ENCODE measurements at places on chromosomes 3 and 15.
A peak's percentile ranks its signal among the peaks of the same experiment; 100 is the strongest.

DNA sequence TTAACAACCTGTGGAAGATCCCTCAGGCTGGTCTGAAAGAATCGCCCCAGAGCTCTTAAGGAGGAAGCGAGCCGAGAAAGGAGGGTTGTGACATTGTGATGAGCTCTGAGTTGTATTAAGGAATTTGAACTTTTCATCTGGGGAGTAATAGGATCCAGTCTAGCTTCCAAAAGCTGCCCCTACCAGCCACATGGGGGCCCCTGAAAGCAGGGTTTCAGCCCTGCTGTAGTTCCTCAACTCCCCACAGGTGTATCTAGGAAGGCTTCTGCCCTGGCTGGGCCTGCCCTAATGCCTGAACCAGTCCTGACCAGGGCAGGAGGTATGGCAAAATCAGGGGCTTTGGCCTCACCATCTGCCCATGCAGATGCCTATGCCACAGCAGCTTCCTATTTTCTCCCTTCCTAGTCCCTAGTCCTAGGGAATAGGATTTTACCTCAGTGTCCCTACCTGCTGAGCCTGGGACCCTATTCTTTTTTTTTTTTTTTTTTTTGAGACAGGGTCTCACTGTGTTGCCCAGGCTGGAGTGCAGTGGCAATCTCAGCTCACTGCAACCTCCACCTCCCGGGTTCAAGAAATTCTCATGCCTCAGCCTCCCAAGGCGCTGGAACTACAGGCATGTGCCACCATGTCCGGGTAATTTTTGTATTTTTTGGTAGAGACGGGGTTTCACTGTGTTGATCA is 5.0 kb upstream of the AP3S2 start:
- peak; percentile 37 for DNase-seq

GRCh38 chr3:69236812-69237707 is 114.7 kb upstream of the LMOD3 start:
- peak; percentile 22 for DNase-seq

GRCh38 chr3:133987948-133988484 is 41.7 kb downstream of the SLCO2A1 start:
- DNase-seq: peak; percentile 3

DNA sequence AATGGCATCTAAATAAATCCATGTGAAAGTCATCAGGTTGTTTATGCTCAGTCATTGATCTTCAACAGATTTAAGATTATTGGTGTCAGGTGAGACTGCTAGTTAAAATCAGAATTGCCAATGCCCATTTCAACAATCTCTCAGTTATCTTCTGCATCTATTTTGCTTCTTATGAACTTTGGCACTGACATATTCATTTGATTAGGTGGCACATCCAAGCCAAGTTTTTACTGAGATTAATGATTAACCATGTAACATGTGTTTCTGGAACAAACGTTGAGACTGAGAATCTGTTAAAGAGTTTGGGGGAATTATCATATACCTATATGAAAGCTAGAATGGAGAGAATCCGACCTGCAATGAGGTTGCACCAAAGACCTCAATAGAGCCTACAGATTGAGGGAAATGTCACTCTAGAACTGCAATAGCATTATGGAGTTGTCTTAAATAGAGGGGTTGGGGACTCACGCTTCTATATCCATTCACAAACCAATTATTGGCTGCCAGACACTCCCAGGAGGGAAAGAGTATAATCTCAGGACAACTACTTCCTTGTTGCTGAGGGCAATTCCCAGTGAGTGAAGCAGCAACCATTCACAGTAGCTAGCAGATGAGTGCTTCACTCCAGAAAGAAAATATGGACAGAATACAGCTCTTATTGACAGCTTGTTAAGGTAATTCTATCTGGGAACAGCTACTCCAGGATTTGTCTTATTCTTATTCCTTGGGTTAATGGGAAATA is 891.3 kb downstream of the SQOR start:
- DNase-seq: no peak

DNA sequence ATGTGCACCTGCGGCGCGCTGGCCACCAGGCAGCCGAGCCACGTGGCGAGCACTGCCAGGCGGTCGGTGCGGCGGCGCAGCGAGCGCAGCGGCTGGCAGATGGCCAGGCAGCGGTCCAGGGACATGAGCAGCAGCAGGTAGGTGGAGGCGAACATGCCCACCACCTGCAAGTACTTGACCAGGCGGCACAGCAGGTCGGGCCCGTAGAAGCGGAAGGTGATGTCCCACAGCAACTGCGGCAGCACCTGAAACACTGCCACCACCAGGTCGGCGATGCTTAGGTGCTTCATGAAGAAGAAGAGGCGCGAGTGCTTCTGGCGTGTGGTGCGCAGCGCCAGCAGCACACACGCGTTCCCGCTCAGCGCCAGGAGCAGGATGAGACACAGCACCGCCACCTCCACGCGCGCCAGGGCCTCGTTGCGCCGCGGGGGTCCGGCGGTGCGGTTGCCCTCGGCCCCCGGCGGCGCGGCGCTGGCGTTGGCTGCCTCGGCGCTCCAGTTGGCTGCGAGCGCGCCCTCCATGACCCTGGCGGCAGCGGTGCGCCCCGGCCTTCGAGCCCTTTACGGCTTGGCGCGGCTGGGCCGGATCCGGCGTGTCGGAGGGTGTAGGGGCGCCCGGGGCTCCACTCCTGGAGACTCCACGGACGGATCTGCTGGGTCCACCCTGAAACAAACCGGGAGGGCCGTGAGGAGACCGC is 1.6 kb downstream of the OXTR start:
- no peak for DNase-seq

DNA sequence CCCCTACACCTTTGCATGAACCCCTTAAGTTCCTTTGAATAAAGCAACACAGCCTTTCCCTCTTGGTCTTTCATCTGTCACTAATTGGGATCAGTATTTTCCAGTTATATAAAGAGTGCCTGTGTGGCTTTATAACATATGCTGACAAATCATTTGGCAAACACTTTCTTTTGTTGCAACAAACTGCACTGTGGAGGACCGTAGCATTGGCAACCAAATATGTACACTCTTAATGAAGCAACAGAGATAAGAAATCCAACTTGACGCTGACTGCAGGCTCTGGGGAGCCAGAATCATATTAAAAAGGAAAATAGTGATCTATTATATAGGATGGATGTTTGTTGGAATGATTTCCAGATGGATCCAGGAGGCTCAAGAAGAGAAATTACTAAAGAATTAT is 120.1 kb upstream of the PRICKLE2 start:
- no peak for DNase-seq

GRCh38 chr3:185153171-185153771 is 411 bp upstream of the C3orf70 start:
- DNase-seq: no peak

- no peak for DNase-seq
These were observed 27.2 kb downstream of the ACKR2 start for GRCh38 chr3:42836150-42837123.

DNA sequence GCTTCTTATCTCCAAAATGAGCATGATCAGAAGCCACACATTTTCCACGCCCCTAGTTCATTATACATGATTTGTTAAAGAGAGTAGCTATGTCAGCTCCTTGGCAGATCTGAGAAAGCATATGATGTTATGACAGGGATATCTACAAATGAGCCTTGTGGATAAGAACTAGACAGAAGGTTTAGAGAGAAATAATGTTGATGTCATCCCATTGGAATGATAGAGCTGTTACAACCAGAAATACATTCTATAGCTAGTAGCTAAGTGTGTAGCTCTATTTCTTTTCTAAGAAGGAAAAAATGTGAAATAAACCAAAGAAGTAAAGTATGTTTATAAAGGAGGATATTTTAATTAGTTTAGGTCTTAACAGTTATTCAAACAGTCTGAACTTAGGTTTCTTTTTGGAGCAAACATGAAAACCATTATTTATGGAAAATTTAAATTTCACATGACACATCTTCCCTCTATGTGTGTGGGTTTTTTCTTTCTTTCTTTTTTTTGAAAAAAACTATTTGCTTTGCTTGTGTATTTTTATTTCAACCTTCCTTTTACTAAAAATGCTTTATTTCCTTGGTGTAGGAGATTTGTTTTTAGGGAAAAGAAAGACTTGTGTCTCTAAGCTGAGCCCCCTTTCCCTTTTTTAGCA is 167.7 kb downstream of the GHSR start:
- DNase-seq: peak; percentile 78

DNA sequence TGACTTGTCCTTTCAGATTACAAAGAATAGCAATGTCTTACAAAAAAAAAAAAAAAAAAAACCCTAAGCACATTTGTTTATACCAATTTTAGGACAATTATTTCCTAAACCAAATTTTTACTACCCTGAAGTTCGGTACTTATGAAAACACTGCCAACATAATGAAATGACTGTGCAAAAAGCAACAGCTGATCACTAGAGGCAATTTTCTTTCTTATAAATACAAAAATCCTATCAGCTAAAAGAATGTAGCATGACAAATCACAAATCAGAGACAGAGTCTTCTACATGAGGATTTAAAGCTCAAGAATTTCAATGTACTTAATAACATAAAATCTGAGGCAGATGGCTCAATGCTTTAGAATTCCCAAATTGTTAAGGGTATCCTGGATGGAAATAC is 191.8 kb downstream of the MAGI1 start:
- DNase-seq: no peak

- no peak for DNase-seq
These were observed 65.1 kb upstream of the MBNL1 start for GRCh38 chr3:152203652-152204051.

GRCh38 chr15:95174301-95175259 is 943.2 kb downstream of the MCTP2 start:
- DNase-seq: peak; percentile 71

DNA sequence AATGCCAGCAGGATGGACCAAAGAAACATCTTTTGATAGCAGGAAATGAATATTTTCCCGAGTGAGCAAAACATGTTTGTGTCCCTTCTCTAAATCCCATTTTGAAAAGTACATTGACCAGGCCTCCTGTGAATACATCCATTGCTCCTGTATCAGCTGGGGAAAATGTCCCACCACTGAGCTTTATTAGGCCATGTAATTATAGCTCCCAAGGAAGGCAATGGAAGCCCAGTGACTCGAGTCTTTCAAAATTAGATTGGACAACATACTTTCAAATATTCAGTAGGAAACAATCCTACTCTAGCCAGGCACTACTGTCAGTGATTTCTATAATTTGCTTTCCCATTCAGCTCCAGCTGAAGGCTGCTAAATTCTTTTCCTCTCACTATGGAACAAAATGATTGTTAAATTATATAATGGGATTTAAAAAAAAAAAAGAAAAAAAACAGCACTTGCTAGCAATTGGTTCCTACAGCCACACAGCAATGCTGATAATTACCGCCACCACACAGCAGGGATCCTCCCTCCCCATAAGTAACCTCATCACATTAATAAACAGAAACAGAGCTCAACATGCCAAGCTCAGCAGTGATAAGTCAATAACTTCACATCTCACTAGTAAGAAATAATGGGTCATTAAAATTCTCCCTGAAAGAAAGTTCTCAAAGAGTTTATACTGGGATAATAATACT is 172.4 kb upstream of the SLC2A2 start:
- DNase-seq: no peak
